ENCODE measurements at places on chromosomes 4 and X.

GRCh38 chr4:188297873-188298272 is 158.6 kb downstream of the TRIML1 start:
- DNase-seq, result no peak

DNA sequence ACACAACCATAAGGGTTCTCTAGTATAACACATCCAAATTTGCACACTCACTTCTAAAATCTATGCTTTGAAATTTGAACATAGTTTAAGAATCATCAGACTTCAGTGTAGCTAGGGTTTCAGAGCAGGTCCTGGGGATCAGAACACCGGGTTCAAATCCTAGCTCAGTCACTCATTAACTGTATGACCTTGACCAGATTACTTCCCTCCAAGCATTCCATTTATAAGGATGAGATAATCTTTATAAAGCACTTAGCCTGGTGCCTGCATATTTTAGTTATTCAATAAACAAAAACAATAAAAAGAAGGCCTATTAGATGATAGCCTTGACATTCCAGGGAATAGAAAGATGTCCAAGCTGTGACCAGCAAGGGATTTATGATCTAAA is 4.8 kb upstream of the STBD1 start:
- no peak for DNase-seq

DNA sequence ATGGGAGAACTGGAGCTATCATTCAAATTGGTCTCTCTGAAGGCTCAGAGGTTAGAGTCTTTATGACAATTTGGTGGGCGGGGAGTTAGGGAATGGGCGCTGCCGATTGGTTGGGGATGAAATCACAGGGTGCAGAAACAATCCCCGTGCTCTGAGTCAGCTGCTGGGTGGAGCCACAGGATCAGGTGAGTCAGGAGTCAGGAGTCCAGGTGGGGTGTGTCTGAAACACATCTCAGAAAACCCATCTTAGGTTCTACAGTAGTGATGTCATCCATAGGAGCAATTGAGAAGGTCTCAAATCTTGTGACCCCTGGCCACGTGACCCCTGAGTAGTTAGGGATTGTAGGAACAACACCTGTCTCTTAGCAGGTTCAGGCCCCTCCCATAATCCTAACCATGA is 41.6 kb upstream of the TLR3 start:
- DNase-seq, result no peak

GRCh38 chr4:94551643-94552564 is 100.2 kb downstream of the PDLIM5 start:
- DNase-seq, result no peak

- no peak for DNase-seq
These were observed 420.5 kb downstream of the TLL1 start for GRCh38 chr4:166293556-166293955.

DNA sequence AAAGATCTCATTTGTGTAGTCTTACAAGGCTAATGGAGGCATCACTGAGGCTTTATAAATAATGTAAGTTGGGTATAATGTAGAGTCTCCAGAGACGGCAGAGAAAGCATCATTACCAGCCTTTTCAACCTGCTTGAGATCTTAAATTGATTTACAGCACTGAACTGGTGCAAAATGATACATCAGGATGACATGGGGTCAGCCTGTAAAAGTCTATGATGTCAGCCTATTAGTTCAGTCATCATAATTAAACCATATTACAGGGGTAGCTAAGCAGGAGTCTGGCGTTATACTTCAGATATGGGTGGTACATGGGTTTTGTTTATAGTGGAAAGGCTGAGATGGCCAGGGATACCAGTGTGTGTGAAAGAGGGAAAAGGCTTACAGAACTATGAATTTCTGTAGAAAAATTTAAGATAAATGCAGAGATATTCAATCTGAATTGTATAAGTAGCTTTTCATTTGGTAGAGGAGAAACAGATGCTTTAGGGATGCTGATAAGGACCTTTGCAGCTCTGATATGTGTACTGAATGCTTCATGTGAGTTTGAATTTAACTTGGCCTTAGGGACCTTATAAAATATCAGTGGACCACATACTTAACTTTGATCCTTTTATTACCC is 2.7 kb downstream of the SMAD1 start:
- DNase-seq, result no peak

DNA sequence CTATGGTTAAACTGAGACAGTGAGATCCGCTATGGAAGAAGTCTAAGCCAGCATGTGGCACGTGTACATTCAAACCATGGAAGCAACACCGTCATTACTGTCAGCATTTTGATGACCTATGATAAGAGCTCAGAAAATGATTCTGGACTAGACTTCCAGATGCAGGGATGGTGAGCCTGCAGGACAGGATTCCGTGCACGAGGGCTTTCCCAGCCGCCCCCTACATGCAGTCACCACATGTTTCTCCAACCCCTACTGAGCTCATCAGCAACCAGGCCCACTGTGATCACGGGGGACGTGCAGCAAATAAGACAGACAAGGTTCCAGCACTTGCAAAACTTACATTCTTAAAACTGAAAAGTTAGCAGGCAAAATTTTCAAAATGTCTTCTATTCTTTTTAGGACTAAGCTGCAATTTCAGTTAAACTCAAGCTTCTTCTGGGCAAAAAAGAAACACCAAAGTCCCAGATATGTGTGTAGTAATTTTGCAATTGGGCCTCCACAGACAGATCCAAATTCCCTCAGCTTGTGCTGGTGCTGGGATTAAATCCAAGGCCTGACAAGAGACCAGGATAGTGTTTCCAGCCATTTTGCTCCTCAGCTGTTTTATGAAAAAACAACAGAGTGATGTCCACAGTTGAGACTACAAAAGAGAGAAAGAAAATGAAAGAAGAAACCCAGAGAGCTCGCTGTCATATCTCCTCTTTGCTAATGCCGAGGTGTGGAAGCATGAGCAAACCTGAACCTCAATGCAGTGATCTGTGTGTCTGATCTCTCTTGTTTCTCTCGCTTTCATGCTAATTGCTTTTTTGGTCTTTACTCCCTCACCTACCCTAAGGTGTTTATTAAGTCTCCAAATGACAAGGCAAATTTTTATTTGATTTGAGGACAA is 118.2 kb downstream of the AFAP1 start:
- DNase-seq, result no peak
